ENCODE measurements at places on chromosomes 2 and 18.

- DNase-seq: no peak
These were observed 101.4 kb downstream of the MYO5B start for GRCh38 chr18:50093366-50094064.

DNA sequence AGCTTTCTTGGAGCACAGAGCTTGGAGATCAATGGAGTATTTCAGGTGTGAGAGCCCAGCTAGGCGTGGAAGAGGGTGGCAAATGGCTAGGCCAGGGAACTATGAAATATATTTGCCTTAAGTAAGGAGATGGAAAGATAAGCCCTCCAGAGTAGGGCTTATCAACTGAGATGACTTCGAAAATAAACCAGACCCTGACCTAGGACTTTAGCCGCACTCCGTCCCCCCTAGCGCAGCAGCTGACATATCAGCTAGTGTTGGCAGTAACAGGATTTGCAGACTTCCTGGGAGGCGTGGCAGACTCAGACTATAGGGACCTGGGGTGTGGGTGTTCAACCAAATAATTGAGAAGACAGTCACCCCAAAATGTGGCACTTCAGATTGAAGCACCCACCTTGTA, 127.7 kb upstream of the EPAS1 start:
- no peak for DNase-seq

GRCh38 chr2:156589381-156590079, 153.4 kb downstream of the GPD2 start:
- DNase-seq: peak; percentile 1

DNA sequence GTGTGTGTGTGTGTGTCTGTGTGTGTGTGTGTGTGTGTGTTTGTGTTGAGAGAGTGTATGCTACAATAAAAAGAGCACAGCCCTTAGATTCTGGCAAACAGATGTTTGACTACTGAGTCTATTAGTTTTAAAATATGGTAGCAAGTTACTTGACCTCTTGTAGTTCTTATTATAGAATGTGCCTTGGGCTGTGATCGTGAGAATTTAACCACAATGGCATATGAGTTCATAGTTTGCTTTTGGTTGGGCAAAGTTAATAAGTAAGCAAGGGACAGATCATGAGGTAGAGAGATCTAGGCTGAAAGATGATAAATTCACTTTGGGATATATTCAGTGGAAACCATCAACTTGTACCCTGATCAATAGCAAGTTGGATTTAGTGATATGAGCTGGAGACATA, 334.3 kb upstream of the VWC2L start:
- DNase-seq: no peak

DNA sequence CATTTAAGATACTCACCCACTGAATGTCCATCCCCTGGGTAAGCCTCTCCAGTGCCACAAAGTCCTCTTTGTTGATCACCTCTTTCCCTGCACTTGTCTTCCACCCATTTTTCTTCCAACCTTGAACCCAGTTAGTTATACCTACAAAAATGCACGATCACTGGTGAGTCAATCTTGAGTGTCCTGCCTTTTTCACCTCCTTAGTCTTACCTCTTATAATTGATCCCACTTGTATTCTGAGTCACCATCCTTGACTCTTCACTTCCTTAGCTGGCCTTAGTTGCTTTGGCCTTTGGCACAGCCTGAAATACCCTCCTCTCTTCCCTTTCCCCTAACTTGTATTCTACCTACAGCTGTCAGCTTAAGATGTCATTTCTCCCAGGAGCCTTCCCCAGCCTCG, 10.2 kb downstream of the RNASEH1 start:
- no peak for DNase-seq

DNA sequence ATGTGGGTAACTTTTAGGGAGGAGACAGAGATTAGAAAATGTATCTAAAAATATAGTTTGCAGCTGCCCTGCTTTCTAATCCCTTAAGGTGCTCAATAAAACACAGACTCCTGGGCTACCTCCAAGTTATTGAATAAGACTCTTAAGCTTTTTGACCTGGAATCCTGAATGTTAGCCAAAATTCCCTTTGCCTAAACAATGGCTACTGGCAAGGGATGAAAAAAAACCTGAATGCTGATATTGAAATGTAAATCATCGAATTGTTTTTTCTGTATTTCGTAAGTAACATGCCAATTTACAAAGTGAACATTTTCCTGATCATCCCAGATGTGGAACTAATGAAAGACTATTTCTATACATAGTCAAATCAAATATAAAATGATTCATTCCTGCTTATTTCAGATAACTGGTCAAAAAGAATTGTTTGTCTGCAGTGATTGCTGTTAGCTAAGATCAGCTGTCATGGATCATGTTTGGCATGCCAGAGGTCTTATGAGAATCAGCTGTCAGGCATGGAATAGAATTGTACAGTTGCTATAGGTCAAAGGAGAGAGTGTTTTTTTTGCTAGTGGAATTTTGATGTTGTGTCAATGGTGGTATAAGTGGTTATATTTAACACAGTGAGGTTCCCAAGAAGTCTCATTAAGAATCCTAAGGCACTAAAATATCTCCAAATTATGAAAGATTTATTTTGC, 363.6 kb upstream of the CWC22 start:
- DNase-seq: no peak

GRCh38 chr2:178452870-178453269, 1.7 kb downstream of the PJVK start:
- no peak for DNase-seq

- DNase-seq: no peak
These were observed 1417.6 kb upstream of the CDH2 start for GRCh38 chr18:29594493-29594892.

- no peak for DNase-seq
These were observed 48.7 kb upstream of the NDUFV2 start for GRCh38 chr18:9053814-9054213.

GRCh38 chr2:128452024-128452411, 133.3 kb upstream of the HS6ST1 start:
- DNase-seq: no peak

DNA sequence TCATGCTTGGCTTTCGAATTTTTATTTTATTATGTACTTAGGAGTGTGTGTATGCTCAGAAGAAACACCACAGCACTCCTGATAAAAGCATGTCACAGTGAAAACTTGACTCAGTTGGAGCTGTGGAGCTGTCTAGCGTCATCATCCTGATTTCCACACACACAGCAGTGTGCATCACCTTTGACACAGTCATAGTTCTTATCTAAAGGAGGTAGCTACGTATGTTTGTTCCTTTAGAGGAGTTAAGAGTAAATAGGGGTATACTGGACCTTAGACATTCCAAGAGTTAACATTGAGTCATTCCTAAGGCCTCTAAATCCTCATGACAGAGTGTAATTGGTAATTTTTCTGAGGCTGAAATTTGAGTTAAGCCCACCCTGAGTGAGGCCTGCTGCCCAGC, 96.9 kb downstream of the PHLPP1 start:
- DNase-seq: no peak

- no peak for DNase-seq
These were observed 11.0 kb upstream of the NCKAP5 start for GRCh38 chr2:133579274-133579673.

GRCh38 chr2:60966507-60967405, 50.8 kb upstream of the PEX13 start:
- DNase-seq: no peak

GRCh38 chr2:66084948-66085590, 349.9 kb upstream of the MEIS1 start:
- no peak for DNase-seq
